Common myeloid progenitor, CD34-positive (primary cell): ENCODE measurements at places on chromosomes 1 and 21.

GRCh38 chr1:209387271-209387968 lies 196.1 kb upstream of the CAMK1G start:
- DNase-seq = no peak

GRCh38 chr1:237712586-237713157 lies 178.1 kb downstream of the ZP4 start:
- no peak for DNase-seq

DNA sequence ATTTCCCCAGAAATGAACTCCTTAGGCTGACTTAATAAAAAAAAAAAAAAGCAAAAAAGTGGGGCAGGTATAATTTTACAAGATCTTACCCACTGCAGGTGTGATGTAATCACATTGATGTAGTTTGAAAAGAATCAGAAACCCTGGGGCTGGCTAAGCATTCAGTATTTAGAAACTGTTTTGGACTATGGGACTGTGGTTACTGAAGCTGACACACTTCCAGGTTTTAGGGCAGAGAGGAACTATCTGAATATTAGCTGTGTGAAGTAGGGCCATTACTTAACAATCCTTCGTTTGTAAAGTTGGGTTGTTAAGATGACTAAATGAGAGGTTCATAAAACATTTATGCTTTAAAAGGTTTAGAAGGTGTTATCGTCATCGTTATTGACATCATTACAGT lies 165.3 kb downstream of the FASLG start:
- no peak for DNase-seq

GRCh38 chr1:230044729-230045128 lies 22.3 kb upstream of the GALNT2 start:
- no peak for DNase-seq

DNA sequence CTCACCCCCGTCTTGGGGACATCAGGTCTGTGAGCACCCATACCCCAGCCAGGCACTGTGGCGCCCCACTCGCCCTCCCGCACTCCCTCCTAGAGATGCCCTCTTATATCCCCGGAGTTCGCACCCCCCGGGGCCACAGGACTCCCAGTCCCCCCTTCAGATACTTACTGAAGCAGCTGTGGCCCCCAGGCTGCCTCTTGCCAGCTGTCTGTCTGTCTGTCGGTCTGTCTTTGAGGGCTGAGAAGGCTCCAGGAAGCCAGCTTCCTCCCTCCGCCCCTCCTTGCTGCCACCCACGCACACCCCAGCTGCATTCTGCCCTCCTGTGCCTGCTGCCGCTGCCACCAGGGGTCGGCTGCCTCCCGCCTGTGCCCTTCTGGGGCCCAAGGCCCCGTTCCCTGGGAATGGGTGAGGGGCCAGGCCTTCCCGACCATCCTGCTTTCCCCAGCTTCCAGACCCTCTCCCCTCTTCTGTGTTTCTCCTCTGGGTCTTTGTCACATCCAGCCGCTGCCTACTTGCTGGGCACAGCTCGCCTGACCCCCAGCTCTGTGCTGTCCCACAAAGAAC lies at the start of gene PTPN7:
Gene PTPN7, minus strand, starts transcription at position 226 of the 564 bp plus-strand sequence. CDS start 1,200 bp downstream, outside the sequence.
- peak; percentile 71 for DNase-seq

DNA sequence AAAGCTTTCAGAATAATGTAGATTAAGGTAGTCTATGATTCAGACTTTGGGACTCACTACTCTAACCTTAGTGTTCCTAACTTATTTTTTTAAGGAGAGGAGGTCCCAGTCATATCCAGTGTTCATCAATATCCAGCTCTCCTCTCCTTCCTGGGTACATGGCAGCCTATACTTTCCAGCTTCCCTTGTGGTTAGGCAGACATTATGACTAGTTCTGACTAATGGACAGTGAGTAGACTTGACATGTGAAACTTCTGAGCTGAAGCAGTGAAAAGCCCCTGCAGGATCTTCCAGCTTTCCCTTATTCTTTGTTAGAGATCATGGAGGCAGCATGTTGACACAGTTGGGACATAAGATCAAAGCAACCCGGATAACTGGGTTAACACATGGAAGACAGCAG lies 144.2 kb downstream of the PTPRU start:
- DNase-seq = no peak

- DNase-seq = no peak
Observed at GRCh38 chr1:116152950-116153691, 41.9 kb downstream of the MAB21L3 start.

GRCh38 chr1:166083887-166084286 lies 82.9 kb downstream of the FAM78B start:
- no peak for DNase-seq

- peak; percentile 82 for DNase-seq
Observed at GRCh38 chr21:17554679-17555465, 42.0 kb downstream of the CXADR start.
